ENCODE measurements at places on chromosomes 1 and 21.

DNA sequence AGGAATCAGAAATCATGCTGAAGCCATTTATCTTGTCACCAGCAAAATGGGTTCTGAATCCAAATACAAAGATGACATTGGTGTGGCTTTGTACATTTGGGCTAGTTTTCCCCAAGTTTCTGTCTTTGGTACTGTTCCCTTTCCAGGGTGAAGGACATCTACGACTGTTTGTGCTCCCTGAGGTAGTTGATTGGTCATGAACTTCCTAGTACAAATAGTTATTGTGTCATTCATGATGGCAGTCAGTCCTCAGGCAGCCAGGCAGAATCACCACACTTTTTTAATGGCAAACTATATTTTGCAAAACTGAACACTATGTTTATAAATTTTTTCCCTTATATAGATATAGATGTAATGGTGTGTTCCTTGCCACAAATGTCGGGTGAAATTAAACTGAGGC lies 46.0 kb downstream of the CEP350 start:
- DNase-seq = no peak

GRCh38 chr21:27673581-27673980 lies 706.7 kb upstream of the ADAMTS5 start:
- no peak for DNase-seq

GRCh38 chr1:181149326-181150125 lies 61.0 kb downstream of the IER5 start:
- peak; percentile 49 for DNase-seq

DNA sequence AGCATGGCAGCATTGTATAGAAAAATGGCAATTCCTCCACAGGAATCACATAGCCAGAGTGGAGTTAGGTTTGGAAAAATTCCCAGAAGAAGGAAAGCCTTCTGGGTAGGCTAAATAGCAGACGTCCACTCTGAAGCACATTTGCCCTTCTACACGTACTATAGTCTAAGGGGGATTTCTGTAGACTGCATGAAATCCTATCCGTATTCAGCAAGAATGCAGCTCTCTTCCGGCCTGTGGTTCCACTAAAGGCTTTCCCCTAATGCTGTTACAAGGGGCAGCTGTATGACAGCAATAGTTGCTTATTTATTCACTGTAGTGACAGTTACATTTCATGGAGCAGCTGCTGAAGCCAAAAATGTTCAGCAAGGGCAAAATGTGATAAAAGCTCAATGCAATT lies 263.6 kb downstream of the RWDD3 start:
- DNase-seq = no peak

GRCh38 chr21:27269644-27270043 lies 302.8 kb upstream of the ADAMTS5 start:
- no peak for DNase-seq

DNA sequence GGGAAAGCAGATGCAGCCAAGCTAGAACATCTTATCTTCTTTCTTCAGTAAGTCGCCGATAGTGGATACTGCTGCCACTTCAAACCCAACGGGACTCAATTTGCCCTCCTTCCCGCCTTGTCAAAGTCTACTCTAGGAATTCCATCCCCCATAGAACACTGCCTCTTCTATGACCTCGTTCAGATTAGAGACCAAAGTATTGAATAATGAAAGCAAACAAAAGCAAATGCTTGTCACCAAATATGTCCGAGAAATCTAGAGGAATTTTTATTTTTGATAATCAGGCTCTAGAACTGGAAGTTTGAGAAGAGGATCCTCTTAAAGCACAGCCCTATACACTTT lies 853 bp upstream of the RRAGC start:
- no peak for DNase-seq

GRCh38 chr1:210757677-210758076 lies 376.3 kb downstream of the KCNH1 start:
- DNase-seq = no peak

DNA sequence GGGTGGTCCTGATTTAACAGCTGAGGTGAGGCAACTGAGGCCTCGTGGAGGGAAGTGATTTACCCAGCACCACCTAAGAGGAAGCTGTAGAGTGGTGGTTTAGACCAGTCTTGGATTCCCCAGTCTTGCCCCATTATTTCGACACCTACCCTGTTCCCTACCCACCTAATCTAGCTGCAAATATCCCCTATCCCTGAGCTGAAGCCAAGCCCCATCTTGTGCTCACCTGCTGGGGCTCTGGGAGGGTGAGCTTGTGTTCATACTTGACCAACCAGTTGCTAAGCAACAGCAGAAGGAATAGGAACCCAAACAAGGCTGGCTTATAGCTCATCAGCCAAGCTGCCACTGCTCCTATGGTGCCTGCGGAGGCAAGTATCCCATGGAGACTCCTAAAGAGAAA lies 2.0 kb downstream of the TEX46 start:
- DNase-seq = no peak

- no peak for DNase-seq
These were observed 852 bp upstream of the RAVER2 start for GRCh38 chr1:64743954-64744491.

GRCh38 chr1:246092136-246092535 lies 414.9 kb downstream of the SMYD3 start:
- no peak for DNase-seq

DNA sequence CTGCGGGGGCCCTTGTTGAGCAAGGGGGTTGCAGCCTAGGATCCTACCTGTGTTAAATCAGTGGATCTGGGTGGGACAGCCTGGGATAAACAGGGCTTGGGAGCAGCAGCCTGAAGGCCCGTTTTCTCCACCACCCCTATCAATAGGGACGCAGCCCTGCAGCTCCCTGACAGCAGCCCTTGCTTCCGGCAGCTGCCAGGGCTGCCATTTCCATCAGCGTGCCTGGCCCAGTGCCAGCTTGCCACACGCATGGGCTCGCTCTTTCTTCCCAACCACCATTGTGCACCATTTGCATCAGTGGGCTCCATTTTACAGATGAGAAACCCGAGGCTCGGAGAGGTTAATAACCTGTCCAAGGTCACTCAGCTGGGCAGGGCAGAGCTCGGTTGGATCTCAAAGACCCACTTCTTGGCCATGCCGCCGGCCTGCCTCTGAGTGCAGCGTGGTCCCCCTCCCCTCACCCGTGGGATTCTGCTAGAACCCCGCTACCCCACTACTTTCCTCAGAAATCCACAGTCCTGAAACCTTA lies 3.8 kb downstream of the WNT4 start:
- DNase-seq = no peak

DNA sequence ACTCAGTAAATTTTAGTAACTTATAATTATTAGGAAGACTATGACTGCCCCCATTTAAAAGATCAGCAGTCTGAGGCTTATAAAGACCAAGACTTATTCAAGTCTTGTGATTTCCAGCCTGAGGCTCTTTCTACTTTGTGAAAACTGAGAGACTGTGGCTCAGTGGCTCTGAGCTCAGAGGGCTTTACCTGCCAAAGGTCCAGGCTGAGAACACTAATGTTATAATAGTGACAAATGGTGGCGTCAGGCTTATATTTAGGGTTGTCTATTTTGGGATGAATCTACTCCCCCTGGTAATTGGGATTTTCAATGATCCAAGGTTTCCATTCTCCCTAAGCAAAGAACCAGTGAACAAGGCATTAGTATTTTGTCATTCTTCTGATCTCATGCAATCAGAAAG lies 42.6 kb upstream of the EPS15 start:
- DNase-seq = no peak
